Activated CD4-positive, alpha-beta T cell treated with anti-CD3 and anti-CD28 coated beads, Interleukin-2, amount 50 U/mL, for 24 hours (primary cell): ENCODE measurements at places on chromosomes 2 and 18.

- no peak for DNase-seq
Observed at GRCh38 chr18:75048776-75049454, 160.0 kb downstream of the PTGR3 start.

- DNase-seq, result no peak
Observed at GRCh38 chr2:19176977-19177376, 181.4 kb downstream of the OSR1 start.

GRCh38 chr2:143696651-143697050 lies 567.4 kb downstream of the ARHGAP15 start:
- DNase-seq, result no peak

DNA sequence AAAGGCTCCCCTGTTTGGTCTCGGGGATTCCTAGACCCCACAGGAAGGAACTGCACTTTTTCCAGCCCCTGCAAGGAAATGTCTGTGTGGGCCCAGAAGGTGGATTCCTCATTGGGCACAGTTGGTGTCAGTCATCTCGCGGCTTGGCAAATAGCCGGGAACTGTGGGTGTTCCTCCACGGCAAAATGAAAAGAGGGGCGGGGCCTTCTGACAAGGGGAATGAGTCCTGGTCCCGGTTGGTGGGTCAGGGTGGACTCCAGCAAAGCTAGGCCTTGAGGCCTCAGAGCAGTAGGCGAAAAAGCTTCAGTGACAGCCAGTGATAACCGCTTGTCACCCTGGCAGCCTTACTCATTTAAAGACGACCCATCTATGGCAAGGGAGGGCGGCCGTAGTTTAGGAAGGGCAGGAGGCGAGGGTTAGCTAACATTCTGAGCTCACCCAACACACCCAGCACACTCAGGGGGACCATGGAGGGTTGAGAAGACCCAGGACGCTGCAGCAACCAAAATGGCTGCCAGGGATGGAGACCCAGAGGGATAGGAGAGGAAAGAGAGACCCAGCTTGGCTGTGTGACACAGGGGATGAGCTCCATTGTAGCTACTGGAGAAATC lies 16.5 kb downstream of the SLC4A3 start:
- DNase-seq, result no peak

- DNase-seq, result no peak
Observed at GRCh38 chr18:34965108-34965507, 76.1 kb upstream of the MAPRE2 start.

GRCh38 chr2:120396861-120397811 lies 51.2 kb downstream of the INHBB start:
- no peak for DNase-seq

DNA sequence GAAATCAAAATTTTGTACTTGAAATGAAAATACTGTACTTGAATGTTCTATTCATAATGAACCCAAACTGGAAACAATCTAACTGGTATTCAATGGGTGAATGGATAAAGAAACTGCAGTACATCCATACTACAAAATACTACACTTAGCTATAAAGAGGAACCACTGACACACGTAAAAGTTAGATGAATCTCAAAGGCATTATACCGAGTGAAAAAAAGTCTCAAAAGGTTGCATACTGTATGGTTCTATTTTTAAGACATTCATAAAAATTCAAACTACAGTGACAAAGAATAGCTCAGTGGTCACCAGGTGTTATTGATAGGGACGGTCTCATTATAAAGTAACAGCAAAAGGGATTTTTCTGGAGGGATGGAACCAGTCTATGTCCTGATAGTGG lies 41.1 kb downstream of the COBLL1 start:
- no peak for DNase-seq

DNA sequence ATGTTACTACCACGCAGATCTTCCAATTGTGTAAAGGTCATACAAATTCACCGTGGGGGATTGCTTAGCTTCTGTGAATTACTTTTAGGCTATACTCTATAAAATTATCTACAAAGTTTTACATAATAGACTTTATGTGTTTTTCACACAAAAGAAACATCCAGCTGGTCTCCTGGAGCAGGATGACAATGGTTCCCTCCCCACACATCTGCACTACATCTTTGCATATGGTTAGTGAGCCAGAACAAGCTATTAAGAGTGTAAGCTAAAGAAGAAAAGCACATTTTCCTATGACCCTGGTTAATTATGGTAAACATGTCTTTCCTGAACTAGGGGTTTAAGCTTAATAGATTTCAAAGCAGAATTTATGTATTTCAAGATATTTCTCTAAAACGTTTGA lies 295.1 kb downstream of the ASXL3 start:
- no peak for DNase-seq

- DNase-seq, result no peak
Observed at GRCh38 chr2:73888388-73888787, 4.4 kb upstream of the ACTG2 start.

DNA sequence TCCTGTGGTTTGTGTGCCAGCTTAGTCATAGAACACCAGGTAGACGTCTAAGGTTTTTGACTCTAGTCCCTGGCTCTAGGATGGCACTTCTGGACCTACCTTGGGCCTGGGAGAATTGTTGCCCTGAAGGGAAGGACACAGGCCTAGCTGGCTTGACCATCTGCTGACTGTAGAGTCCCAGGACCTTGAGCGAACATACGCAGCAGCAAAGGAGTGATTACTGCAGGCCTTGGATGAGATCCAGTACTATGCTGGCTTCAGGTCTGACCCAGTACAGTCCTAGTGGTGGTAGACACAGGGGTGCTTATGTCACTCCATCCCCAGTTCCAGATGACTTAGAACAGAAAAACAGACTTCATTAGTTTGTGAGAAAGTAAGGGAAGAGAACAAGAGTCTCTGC lies 37.7 kb downstream of the ST8SIA3 start:
- DNase-seq, result no peak

- no peak for DNase-seq
Observed at GRCh38 chr2:75054296-75054695, 95.9 kb downstream of the POLE4 start.

DNA sequence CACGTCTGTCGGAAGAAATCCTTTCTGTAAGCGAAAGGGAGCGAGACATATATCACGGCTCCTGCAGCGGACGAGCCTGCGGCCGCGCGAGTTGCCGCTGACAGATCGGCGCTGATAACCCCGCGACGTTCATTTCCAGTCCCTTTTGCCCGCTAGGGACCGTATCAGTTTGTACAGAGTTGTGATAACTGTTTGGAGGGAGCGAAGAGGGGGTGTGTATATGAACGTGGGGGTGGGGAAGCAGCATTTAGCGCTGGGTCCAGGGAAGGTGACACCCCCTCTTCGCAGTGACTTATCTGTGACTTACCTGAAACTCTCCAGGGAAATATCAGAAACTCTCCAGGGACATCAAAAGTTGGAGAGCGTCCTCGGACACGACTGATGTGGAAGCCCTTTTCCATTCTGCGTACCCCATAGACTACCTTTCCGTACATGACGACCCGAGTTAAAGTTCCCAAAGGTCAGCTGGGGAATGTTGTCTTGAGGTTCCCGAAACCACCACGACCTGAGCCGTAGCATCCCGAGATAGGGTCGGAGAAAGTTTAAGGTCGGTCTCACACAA lies 948 bp upstream of the GATA6 start:
- DNase-seq, result no peak

GRCh38 chr18:58360324-58360723 lies 268.6 kb downstream of the ALPK2 start:
- no peak for DNase-seq

- DNase-seq, result no peak
Observed at GRCh38 chr18:6327895-6328620, 86.7 kb downstream of the L3MBTL4 start.

DNA sequence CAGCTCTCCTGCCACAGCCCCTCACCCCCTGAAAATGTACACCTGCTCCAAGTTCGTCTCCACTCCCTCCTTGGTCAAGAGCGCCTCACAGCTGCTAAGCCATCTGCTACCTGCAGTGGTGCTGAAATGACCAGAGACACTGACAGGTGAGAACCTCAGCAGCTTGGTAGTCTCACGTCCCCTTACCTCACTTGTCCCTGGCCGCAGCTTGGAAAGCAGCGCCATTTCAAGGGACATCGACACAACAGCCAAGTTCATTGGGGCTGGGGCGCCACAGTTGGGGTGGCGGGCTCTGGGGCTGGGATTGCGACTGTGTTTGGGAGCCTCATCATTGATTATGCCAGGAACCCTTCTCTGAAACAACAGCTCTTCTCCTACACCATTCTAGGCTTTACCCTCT lies 47.5 kb downstream of the ANKRD44 start:
- DNase-seq, result no peak

GRCh38 chr18:31990823-31991222 lies 27.8 kb upstream of the RNF125 start:
- DNase-seq, result no peak

- no peak for DNase-seq
Observed at GRCh38 chr18:9851511-9851910, 34.3 kb upstream of the TXNDC2 start.

GRCh38 chr2:97993926-97994325 lies 1.8 kb downstream of the TMEM131 start:
- DNase-seq, result no peak

GRCh38 chr18:56995579-56996188 lies 151.2 kb upstream of the BOD1L2 start:
- no peak for DNase-seq

- DNase-seq, result no peak
Observed at GRCh38 chr2:46632349-46632748, 153.0 kb downstream of the TMEM247 start.

- DNase-seq, result no peak
Observed at GRCh38 chr18:23320709-23321236, 132.3 kb upstream of the RIOK3 start.

- no peak for DNase-seq
Observed at GRCh38 chr2:224060783-224061482, 21.8 kb upstream of the SERPINE2 start.

GRCh38 chr18:2920546-2921343 lies 73.9 kb downstream of the EMILIN2 start:
- DNase-seq, result no peak

DNA sequence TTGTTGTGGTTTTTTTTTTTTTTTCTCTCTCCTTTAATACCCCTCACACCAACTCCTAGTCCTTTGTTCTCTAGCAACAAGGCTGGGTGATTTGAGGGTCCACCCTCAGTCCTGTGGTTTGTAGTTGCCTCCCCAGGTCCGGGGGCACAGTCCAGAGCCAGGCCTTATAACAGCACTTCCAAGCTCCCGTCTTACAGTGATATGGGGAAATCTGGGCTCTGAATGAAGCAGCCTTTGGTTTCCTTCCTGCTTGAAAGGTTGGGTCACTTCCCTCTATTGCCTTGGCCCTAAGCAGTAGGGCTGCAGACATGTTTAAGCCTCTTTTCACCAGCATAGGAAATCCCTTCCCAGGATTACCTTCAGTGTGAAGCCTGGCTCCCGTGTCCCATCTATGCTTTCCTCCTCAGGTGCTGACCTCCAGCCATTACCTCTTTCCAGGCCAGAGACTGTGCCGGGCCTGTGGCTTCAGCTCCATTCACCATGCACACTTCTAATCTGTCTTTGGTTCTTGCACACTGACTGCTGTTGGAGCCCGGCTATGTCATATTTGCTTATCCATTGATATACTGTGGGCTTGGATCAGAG lies 21.2 kb upstream of the NTSR2 start:
- no peak for DNase-seq

DNA sequence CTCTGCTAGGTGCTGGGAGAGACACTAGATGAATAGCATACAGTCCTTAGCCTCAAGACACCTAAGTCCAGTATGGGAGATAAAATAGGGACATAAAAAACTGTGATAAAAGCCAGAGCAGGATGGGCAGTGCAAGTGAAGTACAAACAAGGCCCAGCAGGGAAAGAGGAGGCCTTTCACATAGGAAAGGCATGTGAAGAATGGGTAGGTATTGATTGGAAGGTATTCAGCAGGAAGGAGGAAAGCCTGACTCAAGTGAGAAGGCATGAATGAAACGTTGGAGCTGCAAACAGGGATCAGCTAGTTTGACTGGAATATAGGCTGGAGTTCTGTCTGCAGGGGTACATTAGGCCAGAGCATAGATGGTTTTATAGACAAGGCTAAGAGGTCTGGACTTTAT lies 11.0 kb upstream of the CXCR4 start:
- no peak for DNase-seq

DNA sequence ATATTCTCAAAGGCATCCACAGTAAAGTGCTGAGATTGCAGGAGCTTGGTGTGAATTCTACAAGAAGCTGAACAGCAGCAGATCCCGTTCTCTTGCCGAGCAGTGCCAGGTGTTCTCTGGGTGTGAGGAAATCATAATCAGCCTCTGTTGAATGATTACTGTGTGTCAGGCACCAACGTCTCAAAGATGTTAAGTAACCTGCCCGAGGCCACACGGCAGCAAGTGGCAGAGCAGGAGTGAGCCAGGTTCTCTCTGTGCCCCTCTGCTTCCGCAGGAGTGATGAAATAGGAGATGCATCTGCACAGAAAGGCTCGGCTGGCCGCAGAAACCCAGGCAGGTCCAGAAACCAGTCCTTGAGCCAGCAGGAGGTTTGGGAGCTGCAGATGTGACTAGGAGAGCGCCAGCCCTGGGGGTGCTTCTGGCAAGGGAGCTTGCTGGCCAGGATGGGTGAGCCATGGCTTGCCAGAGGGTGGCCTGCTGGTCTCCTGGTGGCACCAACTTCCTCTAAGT lies 68.4 kb downstream of the COPS7B start:
- DNase-seq, result no peak

- DNase-seq, result peak; percentile 37
Observed at GRCh38 chr18:44729631-44730101, 49.0 kb downstream of the SETBP1 start.

DNA sequence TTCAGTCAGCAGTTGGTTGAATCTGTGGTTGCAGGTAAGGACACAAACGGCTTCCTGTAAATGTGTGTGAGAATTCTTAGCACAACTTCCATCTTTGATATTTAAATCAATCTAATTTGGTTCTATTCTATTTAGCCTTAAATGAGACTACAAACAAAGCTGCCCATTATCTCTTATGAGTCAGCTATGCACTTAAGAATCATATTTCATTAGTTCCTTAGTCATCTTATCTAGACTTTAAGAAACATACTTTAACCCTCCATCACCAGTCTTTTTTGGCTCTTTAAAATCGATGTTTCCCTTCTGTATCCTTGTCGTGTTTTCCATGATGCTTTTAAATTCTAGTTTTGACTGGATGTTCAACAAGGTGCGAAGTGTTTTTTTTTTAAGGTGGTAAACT lies 114.4 kb upstream of the TMEM200C start:
- no peak for DNase-seq

- no peak for DNase-seq
Observed at GRCh38 chr18:32425466-32425865, 45.2 kb downstream of the GAREM1 start.

DNA sequence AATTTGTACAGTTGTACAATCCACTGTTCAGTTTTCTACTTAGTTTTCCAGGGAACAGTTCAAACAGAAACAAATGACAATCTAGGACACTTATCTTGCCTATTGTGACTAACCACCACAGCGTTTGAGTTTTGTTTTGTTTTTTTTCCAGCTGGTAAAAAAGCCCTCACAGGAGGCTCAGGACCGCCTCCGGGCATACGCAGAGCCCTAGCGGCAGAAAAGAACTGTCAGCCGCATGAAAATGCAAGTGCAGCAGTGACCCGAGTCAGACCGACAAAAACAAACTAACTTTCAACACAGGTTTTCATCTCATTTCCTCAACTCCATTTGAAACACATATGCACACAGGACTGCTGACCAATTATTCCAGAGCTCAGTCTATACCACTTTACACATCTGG lies 68.6 kb downstream of the STEAP3 start:
- no peak for DNase-seq
